ENCODE measurements at places on chromosomes 3 and 15. TPM values are rescaled to one million over a fixed set of nuclear protein-coding genes. Genes with fewer than 3 reads are reported as not detected.
A peak's percentile ranks its signal among the peaks of the same experiment; 100 is the strongest.

DNA sequence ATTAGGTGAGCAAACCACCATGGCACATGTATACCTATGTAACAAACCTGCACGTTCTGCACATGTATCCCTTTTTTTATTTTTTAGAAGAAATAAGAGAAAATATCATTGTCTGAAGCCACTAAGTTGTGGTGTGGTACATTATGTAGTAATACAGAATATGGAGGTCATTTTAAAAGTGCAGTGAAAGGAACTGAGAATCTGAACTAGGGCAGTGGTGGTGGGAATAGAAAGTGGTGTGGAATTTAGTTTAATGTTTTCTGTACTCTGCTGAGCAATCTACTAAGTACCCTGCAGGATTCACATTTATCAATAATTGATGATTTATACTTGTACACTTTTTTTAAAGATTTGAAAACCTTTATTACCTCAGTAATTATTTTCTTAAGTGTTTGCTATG, 283.5 kb downstream of the CHL1 start:
- no peaks in the 10 kb centered on the region for H3K36me3 ChIP-seq
- DNase-seq: no peak
- no peaks in the 10 kb centered on the region for H3K27me3 ChIP-seq
- no peak overlapping the region for H3K27ac ChIP-seq
- no peaks in the 10 kb centered on the region for H3K4me1 ChIP-seq
- H3K4me3 ChIP-seq: no peak overlapping the region

DNA sequence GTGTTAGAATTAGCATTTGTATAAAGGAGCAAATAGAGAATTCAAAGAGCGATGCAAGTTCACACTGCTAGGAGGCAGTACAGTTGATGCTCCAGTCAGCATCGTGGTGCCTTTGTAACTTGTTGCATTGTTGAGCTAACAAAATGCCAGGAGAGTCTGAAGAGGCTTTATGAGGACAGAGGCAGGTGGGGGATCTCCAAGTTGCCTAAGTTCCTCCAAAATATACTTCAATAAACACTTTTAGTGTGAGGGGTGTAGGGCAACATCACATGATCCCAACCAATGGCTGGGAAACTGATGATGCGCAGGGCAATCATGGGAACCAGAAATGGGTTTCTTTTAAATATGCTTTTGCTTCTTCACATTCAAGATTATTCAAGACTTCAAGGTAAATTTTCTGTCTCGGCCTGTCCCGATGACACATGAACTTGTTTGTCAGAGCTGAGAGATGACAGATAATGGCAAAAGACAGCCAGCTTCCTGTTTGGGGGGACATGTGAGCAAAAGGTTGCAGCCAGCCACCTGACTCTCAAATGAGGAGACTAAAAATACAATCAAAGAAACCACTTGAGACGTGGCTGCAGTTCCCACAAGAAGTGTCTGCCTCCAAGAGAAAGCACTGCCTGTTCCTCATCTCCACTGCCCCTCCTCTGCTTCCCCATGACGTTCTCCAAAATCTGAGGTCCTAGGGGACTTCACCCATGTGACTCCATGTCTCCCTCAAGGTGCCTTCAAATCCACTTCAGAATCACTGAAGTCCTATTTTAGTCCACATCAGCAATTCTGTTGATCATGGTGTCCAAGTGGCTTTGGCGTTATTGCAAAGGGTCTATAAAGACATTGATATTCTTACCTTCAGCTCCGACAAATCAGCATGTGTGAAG, 39.3 kb downstream of the KLHL6 start:
- H3K36me3 ChIP-seq: no peaks in the 10 kb centered on the region
- H3K4me3 ChIP-seq: no peak overlapping the region
- H3K27me3 ChIP-seq: no peaks in the 10 kb centered on the region
- DNase-seq: no peak
- H3K4me1 ChIP-seq: no peaks in the 10 kb centered on the region

DNA sequence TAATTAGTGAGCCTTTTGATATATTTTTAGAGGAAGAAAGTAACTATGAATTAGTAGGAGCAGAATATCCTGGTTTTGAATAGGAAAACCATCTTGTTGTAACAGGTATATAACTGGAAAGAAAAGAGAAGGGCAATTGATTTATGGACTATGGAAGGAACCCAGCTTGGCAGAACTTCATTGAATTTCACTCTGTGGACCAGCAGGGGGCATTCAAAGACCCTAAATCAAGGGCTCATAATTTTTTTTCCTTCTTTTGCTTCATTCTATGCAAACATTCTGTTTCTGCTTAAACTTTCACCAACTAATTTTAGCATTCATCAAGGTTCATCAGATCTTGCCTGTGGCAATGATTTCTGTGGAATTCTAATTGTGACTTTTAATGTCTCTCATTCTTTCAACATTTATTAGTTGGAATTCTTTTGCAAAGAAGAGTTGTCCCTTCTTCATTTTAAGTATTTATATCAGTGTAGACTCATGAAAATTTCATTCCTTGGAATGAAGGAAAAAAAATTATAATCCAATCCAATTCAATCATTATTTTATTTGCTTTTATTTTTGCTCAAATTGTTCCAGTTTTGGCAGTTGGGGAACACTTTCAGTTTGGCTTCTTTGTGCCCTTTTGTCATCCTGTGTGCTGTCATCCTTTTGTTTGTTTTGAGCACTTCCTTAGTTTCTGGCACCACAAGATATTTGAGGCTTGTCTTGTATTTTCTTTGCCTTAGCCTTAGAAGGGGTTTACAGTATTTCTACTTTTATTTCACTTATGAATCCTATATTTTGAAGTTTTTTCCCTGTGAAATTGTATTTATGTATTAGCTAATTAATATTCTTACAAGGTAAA, 30.4 kb downstream of the NXPE3 start:
- no peak for DNase-seq
- no peaks in the 10 kb centered on the region for H3K36me3 ChIP-seq
- H3K27ac ChIP-seq: peak overlapping the region; percentile 52
- H3K4me1 ChIP-seq: peaks cover 13% of the 10 kb centered on the region
- no peak overlapping the region for H3K4me3 ChIP-seq
- H3K27me3 ChIP-seq: no peaks in the 10 kb centered on the region

DNA sequence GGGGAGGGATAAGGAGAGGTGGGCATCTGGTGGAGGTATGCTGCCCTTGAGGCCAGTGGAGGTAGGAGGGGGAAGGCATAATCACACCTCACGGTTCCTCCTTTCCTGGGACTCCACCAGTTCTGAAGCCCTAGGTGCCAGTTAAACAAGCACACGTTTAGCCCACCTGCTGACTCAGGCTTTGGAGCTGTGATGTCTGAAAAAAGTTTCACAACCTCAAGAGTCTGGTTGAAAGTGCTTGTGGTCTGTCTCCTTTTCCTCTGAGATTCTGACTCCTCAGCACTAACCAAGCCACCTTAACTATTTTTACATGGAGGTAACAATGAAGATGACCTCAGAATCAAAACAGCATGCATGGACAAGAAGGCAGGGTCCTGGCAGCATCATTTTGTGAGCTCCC, 23.0 kb downstream of the HPS3 start:
- no peaks in the 10 kb centered on the region for H3K4me1 ChIP-seq
- H3K27me3 ChIP-seq: no peaks in the 10 kb centered on the region
- no peak overlapping the region for H3K27ac ChIP-seq
- H3K36me3 ChIP-seq: no peaks in the 10 kb centered on the region
- H3K4me3 ChIP-seq: no peak overlapping the region

DNA sequence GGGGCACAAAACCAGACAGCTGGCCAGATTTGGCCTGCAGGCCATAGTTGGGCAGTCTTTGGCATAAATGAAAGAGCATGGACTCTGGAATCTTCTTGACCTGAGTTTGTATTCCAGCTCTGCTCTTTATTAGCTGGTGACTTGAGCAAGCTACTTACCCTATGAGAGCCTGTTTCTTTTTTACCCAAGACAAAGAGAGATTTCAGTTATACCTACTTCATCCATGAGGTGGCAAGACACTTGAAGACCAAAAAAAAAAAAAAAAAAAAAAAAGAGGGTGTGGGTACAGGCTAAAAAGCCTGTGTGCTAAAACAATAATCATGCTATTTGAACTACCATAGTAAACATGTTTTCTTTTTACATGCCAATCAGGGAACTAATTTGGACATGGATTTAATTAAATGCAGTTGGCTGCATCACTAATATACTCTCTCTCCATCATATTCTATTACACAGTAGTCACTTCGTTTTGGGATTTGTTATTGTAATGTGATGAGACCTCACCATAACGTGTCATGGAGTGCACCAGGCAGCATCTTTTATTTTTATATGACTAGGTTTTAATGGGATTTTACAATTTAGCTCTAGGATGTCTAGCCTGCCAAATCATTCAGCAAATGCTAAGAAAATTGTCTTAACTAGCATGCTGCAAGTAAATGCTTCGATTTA, 109.2 kb upstream of the FHIT start:
- H3K4me1 ChIP-seq: peaks cover 21% of the 10 kb centered on the region
- DNase-seq: no peak
- no peaks in the 10 kb centered on the region for H3K27me3 ChIP-seq

Gene GUCA1C
- not detected for total RNA-seq

Gene PCOLCE2
- total RNA-seq: 33.9 TPM

DNA sequence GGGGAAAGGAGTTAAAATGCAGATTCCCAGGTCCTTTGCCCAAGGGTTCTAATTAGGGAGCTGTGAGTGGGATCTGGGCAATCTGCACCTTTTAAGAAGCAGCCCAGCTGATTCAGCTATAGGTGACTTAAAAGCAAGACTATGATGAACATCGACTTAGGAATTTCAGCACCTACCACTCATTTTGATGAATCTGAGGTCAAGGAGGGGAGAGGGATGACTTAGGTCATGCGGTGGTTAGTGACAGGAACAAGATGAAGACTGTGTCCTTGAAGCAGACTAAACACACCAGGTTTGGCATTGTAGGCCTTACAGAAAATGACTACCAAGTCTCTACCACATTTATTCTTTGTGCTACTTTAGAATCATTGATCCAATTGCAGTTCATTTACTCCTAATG, 196.3 kb downstream of the DTWD1 start:
- H3K36me3 ChIP-seq: no peaks in the 10 kb centered on the region
- no peaks in the 10 kb centered on the region for H3K27me3 ChIP-seq
- no peak overlapping the region for H3K4me3 ChIP-seq
- no peak for DNase-seq

DNA sequence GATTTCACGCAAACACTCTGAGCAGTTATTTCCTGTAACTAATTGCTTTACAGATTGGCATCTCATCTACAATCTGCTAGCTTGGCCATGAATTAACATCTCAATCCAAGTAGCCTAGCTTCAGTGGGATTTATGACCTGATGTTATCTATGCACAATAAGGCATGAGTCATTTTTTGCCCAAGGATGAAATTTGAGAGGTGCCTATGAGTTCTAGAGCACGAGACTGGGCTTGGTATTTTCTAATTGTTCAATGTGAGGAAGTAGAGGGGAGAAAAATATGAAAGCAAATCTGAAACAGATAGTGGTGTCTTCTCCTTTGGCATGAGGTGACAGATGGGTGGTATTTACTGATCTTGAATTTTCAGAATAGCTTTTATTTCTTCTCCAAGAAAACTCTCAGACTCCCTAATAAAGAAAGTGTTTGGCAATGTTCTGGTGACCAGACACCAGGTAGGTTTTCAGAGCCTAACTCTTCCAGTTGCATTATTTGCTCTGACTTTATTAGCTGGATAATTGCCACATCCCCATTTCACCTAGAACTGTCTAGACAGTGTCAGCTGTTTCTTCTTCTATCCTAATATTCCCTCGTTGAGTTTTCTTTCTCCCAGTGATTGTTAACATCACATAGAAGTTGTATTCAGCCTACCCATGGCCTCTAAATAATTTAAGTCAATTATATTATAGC, 301.0 kb upstream of the UMPS start:
- no peak overlapping the region for H3K4me3 ChIP-seq
- no peaks in the 10 kb centered on the region for H3K27me3 ChIP-seq
- H3K27ac ChIP-seq: no peak overlapping the region
- H3K36me3 ChIP-seq: no peaks in the 10 kb centered on the region

DNA sequence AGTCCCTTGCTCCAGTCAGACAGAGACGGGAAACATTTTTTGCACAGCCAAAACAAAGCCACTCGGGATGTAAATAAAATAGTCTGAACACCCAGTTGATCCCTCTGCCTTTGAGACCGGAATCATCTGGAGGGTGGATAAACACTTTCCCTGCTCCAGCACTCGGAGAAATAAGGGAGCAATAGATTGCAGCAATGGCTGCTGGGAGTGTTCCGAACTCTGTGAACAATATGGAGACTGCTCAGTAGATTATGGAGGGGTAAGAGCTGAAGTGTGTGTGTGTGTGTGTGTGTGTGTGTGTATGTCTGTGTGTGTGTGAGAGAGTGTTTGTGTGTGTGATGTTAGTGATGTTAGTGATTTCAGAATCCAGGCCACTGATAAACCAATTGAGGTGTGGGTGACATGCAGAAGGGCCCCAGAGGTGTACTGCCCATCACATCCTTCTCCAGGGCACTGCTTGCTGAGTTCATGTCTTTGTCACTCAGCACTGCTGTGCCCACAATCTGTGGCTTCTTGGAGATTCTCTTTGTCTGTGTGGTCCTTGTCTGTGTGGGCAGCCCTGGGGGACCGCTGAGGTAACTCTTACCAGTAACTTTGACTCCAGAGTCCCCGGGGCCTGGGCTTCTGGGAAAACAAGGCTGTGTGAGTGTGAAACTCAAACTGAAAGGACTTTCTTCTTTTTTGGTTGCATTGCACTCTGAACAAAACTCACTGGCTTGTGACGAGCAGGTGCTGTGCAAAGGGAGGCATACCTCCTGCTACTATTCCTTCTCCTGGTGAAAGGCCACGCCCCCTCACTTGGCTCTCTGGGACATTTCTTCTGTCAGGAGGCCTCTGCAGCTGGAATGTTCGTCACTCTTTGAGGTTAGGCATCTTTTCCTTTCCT, 23.0 kb downstream of the CRYGS start:
- no peak overlapping the region for H3K27ac ChIP-seq
- H3K4me1 ChIP-seq: no peaks in the 10 kb centered on the region
- DNase-seq: no peak
- no peak overlapping the region for H3K4me3 ChIP-seq
- no peaks in the 10 kb centered on the region for H3K27me3 ChIP-seq

- no peaks in the 10 kb centered on the region for H3K36me3 ChIP-seq
- H3K4me1 ChIP-seq: no peaks in the 10 kb centered on the region
- H3K27ac ChIP-seq: no peak overlapping the region
- H3K4me3 ChIP-seq: no peak overlapping the region
Observed at GRCh38 chr3:190728574-190729246, 133.8 kb downstream of the GMNC start.

DNA sequence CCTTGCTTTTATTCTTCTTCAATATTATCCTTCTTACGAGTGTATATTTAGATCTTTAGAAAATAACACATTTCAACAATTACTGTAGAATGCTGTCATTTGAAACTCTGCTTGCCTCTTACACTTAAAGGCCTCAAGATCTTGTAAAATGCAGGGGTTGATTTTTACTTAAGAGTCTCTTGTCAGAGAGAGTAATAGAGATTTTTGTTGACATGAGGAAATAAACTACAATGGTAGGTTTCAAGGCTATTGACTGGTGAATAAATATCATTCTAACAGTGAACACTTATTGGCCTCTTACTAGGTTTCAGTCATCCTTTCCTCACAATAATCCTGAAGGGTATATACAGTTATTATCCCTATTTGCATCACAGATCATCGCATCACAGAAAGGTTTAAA, 344.6 kb downstream of the GBE1 start:
- no peak overlapping the region for H3K4me3 ChIP-seq
- DNase-seq: no peak

- no peak for DNase-seq
- H3K27me3 ChIP-seq: no peaks in the 10 kb centered on the region
- H3K36me3 ChIP-seq: no peaks in the 10 kb centered on the region
- no peaks in the 10 kb centered on the region for H3K4me1 ChIP-seq
Observed at GRCh38 chr3:147604136-147604535, 195.0 kb downstream of the ZIC1 start.

Gene SLC6A1
- 0.28 TPM for total RNA-seq

Gene TMEM40
- not detected for total RNA-seq
